ENCODE measurements at places on chromosomes 11 and 22.

DNA sequence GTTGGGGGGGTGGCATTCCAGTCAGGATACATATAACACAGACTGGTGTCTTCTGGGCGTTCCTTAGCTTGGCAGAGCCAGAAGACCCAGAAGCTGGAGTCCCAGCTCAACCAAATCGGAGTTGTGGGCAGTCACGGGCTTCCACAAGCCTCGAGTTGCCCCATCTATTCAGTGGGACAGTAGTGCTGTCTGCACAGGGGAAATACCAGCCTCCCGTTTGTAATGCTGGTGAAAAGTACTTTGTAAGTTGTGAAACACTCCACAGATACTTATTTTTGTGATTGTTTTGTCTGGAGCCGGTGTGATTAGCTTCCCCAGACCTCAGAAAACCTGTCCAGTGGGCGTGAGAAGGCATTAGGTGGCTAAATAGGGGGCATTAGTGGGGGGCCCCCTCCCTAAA, 13.6 kb downstream of the DGKZ start:
- peak overlapping the region; percentile 91 for H3K27ac ChIP-seq
- no peak for DNase-seq
- peak overlapping the region; percentile 78 for H3K4me3 ChIP-seq

DNA sequence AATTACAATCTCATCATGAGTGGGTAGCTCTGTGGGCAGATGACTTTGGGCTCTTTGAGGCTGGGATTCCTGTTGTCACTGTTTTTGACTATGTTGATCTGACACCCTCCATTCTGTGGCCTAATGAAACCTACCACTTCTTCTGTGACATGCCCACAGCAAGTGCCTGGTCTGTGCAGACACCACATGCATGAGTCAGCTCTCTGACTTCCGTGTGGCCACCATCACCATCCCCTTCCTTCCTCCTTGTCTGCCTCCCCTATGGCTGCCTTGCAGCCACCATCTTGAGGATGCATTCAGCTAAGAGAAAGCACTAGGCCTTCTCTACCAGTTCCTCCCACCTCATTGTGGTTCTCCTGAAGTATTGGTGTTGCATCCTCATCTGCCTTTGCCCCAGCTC, 15.3 kb upstream of the OR10V1 start:
- peaks cover 3% of the 10 kb centered on the region for H3K27me3 ChIP-seq
- H3K4me1 ChIP-seq = no peaks in the 10 kb centered on the region
- H3K4me3 ChIP-seq = no peak overlapping the region
- H3K27ac ChIP-seq = no peak overlapping the region
- no peaks in the 10 kb centered on the region for H3K36me3 ChIP-seq

GRCh38 chr11:36945384-36945783, 347.3 kb upstream of the RAG2 start:
- no peaks in the 10 kb centered on the region for H3K27me3 ChIP-seq
- H3K4me3 ChIP-seq = no peak overlapping the region
- DNase-seq = no peak

- no peaks in the 10 kb centered on the region for H3K36me3 ChIP-seq
- peaks cover 2% of the 10 kb centered on the region for H3K27me3 ChIP-seq
- H3K4me3 ChIP-seq = no peak overlapping the region
- DNase-seq = no peak
Observed at GRCh38 chr22:46143491-46144147, 6.7 kb upstream of the PPARA start.

DNA sequence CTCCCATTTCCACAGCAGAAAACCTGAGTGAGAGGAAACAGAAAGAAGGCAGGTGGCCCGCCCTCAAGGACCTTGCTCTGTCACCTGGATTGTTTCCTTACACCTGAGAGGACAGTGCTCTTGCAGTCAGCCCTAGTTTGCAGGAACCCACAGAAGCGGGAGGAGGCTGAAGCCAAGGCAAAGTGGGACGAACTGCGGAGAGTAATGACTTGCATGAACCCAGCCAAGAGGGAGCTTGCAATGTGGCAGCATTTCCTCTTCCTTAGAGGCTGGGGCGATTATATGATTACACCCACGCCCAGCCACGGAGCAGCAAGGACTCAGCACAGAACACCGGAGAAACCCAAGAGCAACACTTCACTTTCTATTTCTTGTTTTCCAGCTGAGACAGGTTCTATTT, 102.6 kb downstream of the SPON1 start:
- H3K36me3 ChIP-seq = no peaks in the 10 kb centered on the region
- H3K4me3 ChIP-seq = peak overlapping the region; percentile 64
- DNase-seq = peak; percentile 20
- H3K27me3 ChIP-seq = no peaks in the 10 kb centered on the region
- H3K4me1 ChIP-seq = peaks cover 13% of the 10 kb centered on the region

DNA sequence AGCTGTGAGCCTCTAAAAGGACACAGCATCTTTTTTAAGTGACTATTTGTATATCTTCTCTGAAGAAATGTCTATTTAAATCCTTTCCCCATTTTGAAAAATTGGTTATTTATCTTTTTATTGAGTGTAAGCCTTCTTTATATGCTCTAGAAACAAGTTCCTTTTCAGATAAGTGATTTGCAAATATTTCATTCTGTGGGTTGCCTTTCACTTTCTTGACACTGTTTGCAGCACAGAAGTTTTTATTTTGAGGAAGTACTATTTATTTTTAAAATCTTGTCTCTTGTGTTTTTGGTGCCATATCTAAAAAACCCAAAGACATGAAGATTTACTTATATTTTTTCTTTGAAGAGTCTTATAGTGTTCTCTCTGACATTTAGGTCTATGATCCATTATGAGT, 40.1 kb upstream of the LYVE1 start:
- H3K27ac ChIP-seq = no peak overlapping the region
- H3K36me3 ChIP-seq = no peaks in the 10 kb centered on the region
- H3K4me3 ChIP-seq = no peak overlapping the region
- DNase-seq = no peak

- no peaks in the 10 kb centered on the region for H3K4me1 ChIP-seq
- no peak overlapping the region for H3K27ac ChIP-seq
- no peaks in the 10 kb centered on the region for H3K36me3 ChIP-seq
- H3K27me3 ChIP-seq = peaks cover 28% of the 10 kb centered on the region
Observed at GRCh38 chr11:121226415-121227263, 65.9 kb upstream of the SC5D start.

DNA sequence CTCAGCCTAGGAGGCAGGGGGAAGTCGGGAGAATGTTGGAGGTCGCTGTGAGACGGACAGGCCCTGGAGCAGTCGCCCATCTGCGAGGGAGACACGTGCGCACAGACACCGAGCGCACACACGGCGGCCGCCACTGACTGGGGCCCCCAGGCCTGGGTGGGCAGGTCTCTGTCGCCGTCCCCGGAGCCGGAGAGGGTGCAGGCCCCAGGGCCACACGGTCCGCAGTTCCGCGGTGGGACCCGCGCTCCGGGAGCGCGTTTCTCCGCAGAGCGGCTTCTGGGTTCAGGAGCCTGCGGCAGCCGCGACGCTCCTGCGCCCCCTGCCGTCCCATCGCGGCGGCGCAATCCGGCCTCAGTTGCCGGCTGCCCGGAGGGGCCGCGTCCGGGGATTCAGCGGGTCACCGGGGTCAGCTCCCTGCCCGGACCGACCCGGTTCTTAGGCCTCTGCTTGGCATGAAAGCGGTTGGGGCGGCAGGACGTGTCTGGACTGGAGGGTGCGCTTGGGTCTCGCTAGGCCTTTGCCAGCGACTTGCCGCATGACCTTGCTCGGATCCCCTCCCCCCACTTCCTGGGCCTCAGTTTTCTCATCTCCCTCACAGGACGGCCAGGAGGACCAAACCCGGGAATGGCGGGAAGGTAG, 31.2 kb downstream of the PDE2A start:
- peak overlapping the region; percentile 6 for H3K4me3 ChIP-seq
- no peaks in the 10 kb centered on the region for H3K36me3 ChIP-seq
- DNase-seq = peak; percentile 74
- H3K27me3 ChIP-seq = peaks cover 6% of the 10 kb centered on the region
- H3K27ac ChIP-seq = no peak overlapping the region
- H3K4me1 ChIP-seq = no peaks in the 10 kb centered on the region

GRCh38 chr11:87440076-87440770, 402.5 kb downstream of the TMEM135 start:
- DNase-seq = no peak
- no peak overlapping the region for H3K4me3 ChIP-seq
- H3K27me3 ChIP-seq = peaks cover 12% of the 10 kb centered on the region
- H3K36me3 ChIP-seq = no peaks in the 10 kb centered on the region
- no peak overlapping the region for H3K27ac ChIP-seq

GRCh38 chr11:82559609-82560008, 174.1 kb downstream of the FAM181B start:
- no peak overlapping the region for H3K27ac ChIP-seq
- no peak for DNase-seq
- no peaks in the 10 kb centered on the region for H3K27me3 ChIP-seq
- no peaks in the 10 kb centered on the region for H3K36me3 ChIP-seq

- no peak for DNase-seq
- no peaks in the 10 kb centered on the region for H3K27me3 ChIP-seq
- peaks cover 31% of the 10 kb centered on the region for H3K36me3 ChIP-seq
- no peak overlapping the region for H3K27ac ChIP-seq
- H3K4me1 ChIP-seq = peaks cover 13% of the 10 kb centered on the region
Observed at GRCh38 chr11:121618516-121618915, 165.7 kb upstream of the SORL1-AS1 start.

DNA sequence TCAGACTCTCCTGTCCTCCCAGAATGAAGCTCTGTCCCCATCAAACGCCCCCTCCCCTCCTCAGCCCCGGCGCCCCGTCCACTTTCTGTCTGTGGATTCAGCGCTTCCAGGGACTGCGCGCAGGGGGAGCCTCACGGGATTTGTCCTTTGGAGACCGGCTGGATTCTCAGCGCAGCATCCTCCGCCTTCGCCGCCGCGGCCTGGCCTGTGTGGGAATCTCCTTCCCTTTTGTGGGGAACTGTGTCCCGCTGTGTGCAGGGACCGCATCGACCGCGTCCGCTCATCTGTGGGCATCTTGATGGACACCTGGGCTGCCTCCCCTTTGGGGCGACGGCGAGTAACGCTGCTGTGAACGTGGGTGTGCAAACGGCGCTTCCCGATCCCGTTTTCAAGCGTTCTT, 1.1 kb upstream of the SCT start:
- peaks cover 4% of the 10 kb centered on the region for H3K36me3 ChIP-seq
- peaks cover 21% of the 10 kb centered on the region for H3K4me1 ChIP-seq
- H3K4me3 ChIP-seq = peak overlapping the region; percentile 66
- H3K27ac ChIP-seq = peak overlapping the region; percentile 84

DNA sequence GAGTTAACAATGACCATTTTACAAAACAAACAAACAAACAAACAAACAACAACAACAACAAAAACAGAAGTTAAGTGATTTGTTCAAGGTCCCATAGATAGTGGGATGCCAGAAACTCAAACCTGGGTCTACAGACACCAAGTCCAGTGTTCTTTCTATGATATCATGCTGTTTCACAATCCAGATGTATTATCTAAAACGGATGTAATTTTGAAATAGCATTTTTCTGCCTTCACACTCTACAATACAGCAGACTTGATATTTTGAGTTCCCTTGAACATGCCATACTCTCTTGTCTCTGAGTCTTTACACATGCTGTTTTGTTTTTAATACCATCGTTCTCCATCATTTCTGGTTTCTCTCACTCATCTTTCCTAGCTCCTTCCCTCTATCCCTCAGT, 104.5 kb downstream of the RELT start:
- H3K36me3 ChIP-seq = peaks cover 7% of the 10 kb centered on the region
- H3K4me3 ChIP-seq = no peak overlapping the region
- H3K4me1 ChIP-seq = no peaks in the 10 kb centered on the region
- H3K27me3 ChIP-seq = no peaks in the 10 kb centered on the region
- DNase-seq = no peak

- H3K36me3 ChIP-seq = peaks cover 48% of the 10 kb centered on the region
- peaks cover 27% of the 10 kb centered on the region for H3K4me1 ChIP-seq
- no peak overlapping the region for H3K4me3 ChIP-seq
- H3K27ac ChIP-seq = no peak overlapping the region
- H3K27me3 ChIP-seq = no peaks in the 10 kb centered on the region
Observed at GRCh38 chr11:35764417-35764816, 101.8 kb downstream of the TRIM44 start.

GRCh38 chr11:33362051-33362910, 105.1 kb downstream of the HIPK3 start:
- no peaks in the 10 kb centered on the region for H3K4me1 ChIP-seq
- no peaks in the 10 kb centered on the region for H3K36me3 ChIP-seq
- no peak overlapping the region for H3K27ac ChIP-seq
- no peak for DNase-seq
- H3K27me3 ChIP-seq = peaks cover 8% of the 10 kb centered on the region

- no peak for DNase-seq
- peaks cover 17% of the 10 kb centered on the region for H3K27me3 ChIP-seq
- peaks cover 39% of the 10 kb centered on the region for H3K4me1 ChIP-seq
- H3K36me3 ChIP-seq = peaks cover 29% of the 10 kb centered on the region
- H3K4me3 ChIP-seq = no peak overlapping the region
- H3K27ac ChIP-seq = no peak overlapping the region
Observed at GRCh38 chr11:130123414-130124040, 36.1 kb upstream of the ST14 start.

DNA sequence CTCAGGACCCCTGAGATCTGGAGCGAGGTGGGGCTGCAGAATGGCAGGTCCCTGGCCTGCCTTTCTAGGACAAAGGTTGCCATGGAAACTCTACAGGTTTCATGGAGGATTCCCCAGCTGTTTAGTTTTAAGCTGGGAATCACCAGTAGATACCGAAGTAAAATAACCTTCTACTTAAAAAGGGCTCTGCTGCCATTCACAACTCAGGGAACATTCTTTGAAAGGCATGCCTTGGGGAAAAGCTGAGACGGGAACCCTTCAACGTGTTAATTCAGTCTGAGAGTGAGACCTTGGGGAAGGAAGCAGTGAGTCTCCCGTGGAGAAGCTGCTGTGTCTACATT, 493.3 kb downstream of the BRD1 start:
- H3K27ac ChIP-seq = no peak overlapping the region
- no peak overlapping the region for H3K4me3 ChIP-seq
- no peaks in the 10 kb centered on the region for H3K36me3 ChIP-seq
- H3K4me1 ChIP-seq = no peaks in the 10 kb centered on the region

DNA sequence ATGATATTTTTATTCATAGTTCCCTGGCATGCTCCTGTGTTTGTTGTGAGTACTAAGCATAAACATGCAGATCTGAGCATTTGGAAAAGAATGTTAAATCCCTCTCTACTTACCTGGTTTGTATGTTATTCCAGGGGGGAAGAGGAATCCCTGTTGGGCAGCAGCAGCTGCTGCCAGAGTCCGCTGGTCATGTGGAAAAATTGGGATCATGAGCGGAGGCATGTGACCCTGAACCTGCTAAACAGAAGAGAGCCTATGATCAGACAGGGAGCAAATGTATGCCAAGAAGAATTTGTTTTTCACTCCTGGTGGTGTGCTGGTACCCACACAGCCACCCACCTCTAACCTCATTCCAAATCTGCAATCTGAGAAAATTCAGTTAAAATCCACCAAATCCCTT, 244.7 kb downstream of the SOX6 start:
- no peak for DNase-seq
- H3K36me3 ChIP-seq = no peaks in the 10 kb centered on the region

DNA sequence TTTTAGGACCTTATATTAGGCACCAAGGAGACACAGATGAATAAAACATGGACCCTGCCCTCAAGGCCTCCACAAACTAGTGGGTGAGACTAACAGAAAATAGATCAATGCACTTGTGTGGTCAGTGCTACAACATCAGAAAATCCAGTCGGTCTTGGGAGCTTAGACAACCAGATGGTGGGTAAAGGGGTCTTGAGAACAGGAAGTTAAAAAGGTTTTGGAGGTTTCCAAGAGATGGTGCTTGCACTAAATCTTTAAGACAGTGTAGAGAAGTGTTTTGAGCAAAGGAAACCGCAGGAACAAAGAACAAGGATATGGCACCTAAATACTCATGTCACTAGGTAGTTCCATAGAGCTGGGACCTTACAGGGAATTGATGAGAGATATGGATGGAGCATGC, 56.2 kb downstream of the GALNT18 start:
- H3K4me1 ChIP-seq = peaks cover 12% of the 10 kb centered on the region
- no peaks in the 10 kb centered on the region for H3K36me3 ChIP-seq
- H3K4me3 ChIP-seq = no peak overlapping the region
- no peak for DNase-seq
- H3K27ac ChIP-seq = no peak overlapping the region

Data from activated naive CD8-positive, alpha-beta T cell treated with anti-CD3 and anti-CD28 coated beads for 36 hours (primary cell).